D341Med (cell line): ENCODE measurements at places on chromosomes 7 and 10.

GRCh38 chr10:22927166-22927565 is 687 bp upstream of the ARMC3 start:
- no peak for DNase-seq

DNA sequence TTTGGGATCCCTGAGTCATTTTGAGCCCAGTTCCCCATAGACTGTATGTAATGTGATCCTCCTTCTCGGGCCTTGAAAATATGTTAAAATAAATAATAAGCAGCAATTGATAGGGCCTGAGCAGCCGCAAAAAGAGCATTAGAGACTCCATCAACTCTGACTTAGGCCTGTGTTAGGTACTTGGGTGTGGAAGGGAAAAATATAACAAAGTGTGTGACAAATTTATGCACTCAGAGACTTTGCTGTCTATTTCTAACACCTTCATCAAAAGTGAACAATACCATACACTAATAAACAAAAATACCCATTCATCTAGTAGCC is 31.4 kb upstream of the HABP2 start:
- no peak for DNase-seq

DNA sequence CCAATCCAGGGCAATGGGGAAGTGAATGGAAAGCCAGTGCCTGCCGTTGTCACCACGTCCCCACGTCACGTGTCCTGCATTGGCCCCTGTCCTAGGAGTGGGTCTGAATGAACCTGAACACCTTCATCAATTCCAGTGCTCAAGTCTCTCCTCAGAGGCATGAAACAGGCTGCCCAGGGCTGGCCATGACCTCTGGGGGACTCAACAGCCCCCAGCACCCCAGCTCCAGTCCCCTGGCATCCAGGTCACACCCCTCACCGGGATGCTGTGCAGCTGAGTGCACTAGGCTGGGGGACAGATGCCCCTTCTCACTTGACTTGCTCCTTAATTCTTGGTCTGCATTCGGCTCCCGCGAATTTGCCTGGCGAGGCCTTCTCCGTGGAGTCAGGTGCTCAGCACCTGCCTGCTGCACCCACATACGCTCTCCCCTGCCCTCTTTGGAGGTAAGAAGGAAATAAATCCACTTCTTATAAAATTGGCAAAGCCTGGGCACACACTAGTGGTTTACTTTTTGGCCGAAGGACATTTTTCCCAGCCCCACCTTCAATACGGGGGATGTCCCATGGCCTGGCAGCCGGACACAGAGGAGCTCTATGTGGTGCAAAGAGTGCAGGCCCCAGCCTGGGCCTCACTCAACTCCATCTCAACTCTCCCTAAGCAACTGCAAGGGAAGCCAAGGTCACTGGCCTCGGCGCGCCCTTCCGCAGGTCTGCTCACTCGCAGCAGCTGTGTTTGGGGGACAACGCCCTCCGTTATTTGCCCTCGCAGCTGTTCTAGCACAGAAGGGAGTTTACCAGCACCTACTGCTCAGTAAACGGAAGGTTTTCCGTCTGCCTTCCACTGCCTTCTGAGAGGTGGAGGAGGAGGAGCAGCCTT is 77.6 kb upstream of the SHH start:
- DNase-seq = no peak

DNA sequence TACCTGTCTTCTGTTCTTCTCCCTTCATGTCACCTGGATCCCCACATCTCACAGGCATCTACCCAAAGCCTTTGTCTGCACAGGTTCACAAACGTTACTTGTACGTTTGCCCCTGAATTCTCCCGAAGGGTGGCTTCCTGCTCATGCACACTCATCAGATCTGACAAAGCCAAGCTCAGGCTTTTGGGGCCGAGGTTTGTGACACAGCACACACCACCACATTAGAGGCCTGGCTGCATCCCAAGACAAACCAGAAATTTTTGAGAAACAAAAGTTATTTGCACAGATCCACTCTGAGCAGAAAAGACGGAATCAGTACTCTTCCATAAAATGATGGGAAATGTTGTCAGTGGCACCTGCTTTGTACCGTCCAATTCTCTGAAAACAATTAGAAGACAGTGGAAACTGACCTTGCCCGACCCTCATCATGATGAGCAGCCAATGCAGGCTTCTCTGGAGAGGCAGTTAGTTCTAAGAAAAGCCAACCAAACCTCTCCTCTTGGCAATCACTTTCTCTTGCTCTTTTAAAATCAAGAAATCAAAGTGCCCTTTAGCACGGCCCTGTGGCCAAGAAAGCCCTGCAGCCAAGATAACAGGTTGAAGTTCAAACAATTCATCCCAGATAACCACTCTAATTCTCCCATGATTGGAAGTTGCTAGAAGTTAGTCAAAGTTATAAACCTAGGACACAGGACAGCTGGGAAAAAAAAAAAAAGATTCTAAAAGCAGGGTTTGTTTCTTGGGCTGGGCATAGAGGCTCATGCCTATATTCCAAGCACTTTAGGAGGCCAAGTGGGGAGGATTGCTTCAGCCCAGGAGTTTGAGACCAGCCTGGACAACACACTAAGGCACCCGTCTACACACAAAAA is 13.6 kb upstream of the SVIL start:
- no peak for DNase-seq

- no peak for DNase-seq
These were observed 20.9 kb downstream of the MORN4 start for GRCh38 chr10:97612386-97612785.

DNA sequence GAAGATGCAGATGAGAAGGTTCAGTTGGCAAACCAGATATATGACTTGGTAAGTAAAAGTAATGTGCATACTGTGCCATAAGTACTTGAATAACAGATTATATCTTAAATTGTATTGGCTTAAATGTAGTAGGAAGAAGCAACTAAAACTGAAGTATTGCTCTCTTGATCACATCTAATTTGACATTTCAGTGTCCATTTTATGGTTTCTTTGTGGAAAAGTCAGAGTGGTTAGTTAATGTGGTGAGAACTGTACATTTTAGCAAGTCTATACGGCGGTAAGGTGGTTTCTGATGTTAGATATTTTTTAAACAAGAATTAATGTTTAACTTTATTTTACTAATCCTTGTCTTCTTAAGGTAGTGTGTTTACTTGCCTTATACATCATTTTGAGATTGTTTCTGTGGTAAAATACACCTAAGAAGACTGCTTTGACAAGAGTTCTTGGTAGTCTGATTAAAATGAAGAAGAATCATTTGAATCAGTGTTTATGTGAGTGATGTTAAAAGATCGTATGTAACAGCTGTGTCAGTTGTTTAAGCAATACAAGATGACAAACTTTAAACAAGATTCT is 5.1 kb downstream of the ING3 start:
- DNase-seq = no peak

DNA sequence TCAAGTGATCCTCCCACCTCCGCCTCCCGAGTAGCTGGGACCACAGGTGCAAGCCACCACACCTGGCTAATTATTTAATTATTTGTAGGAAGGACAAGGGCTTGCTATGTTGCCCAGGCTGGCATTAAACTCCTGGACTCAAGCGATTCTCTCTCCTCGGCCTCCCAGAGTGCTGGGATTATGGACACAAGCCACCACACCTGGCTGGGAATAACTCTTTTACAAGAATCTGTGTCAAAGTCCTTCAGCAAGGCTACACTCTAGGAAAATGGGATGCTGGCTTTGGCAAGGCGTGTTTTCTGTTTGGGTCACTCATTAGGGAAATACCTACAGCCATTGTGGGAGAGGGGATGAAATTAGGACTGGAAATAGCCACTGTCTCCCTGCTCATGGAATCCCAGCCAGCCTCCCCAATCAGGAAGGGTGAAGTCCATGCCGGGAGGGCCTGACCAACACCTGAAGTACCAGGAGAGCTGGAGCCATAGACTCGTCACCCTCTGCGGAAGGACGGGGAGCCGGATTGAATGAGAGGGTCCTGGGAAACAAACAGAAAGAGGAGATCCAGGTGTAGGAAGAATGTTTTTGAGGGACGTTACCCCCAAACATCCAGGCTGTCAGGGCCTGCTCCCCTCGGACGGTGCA is 72.2 kb upstream of the MYL10 start:
- no peak for DNase-seq

GRCh38 chr7:132608523-132608922 is 32.3 kb upstream of the PLXNA4 start:
- DNase-seq = no peak
